Kidney capillary endothelial cell (primary cell): ENCODE measurements at places on chromosomes 4 and X.

DNA sequence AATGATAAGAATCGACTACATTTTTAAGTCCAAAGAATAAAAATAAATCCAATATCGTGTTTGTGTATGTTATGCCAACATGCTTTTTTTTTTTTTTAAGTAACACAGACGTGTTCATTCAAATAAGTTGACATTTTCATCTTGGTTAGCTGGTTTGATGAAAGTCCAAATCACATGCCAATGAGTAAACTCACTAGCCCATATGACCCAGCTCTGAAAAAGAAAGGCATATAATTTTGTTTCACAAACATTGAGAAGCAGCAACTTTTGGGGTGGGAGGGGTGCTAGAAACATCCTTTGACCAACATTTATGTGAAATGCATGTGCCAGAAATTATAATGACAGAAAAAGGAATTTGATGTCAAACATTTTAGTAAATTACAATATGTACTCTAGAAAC, 61.6 kb upstream of the SPP1 start:
- DNase-seq: no peak

DNA sequence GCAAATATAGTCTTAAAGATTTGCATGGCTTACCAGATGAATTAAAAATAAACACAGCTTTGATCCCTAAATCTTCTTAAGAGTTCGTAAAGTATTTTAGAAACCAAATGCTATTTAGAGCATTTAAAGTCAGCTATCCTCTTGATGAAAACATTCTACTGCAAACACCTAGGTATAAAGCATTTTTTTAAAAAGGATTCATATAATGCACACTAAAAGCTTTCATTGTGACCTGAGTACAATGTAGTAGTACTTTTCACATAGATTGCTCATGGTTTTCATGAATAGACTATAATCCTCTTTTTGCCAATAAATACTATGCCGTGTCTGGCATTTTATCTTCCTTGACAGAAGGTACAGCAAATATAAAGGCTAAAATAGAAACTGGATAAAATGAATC, 805.1 kb upstream of the INTU start:
- no peak for DNase-seq

DNA sequence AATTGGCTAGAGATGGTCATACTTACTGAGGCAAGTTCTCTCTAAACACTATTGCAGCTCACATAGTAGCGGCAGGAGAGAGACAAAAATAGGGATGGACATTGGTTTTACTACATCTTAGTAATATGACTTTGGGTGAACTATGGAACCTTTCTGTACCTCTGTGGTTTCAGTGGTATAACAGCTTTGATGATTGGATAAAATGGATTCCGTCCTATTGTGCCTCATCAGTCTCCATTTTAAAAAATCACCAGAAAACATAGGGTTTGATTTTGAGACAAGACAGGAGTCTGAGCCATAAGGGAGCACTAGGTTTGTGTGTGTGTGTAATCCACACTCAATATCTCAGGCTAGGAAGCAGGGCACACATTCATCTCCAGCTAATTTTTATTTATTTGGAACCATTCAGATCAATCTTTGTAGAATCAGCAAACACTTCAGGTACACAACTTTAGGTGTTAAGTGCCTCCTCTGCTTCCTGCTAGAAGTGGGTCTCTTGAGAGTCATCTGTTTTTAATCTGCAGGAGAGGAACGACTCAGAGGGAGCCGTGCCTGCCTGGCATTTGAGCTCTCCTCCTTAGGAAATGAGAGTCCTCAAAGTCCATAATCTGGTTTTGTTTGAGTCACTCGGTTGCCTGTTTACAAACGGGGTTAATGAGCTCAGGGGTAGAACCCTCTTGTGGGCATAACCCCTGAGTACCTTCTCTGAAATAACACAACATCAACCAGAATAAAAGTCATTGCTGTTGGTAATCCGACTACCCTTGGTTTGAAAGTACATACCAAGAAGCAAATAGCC, 238.5 kb upstream of the BOD1L1 start:
- no peak for DNase-seq

DNA sequence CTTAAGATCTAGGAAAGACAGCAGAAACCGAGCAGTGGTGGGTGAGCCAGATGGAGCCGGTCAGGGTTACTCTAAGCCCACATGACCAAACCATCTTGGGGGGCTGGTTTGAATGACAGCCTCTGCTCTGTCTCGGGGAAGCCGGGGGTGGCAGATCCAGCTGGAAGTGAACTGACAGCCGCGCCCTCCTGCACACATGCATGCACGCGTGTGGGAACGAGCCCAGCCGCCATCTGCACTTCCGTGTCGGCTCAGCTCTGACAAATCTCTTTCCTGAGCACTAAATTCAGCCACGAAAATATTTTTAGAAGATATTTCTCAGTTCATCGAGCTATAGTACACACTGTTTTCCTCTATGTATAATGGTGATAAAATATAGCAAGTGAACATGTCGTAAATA, 115.5 kb downstream of the DCTD start:
- DNase-seq: no peak

DNA sequence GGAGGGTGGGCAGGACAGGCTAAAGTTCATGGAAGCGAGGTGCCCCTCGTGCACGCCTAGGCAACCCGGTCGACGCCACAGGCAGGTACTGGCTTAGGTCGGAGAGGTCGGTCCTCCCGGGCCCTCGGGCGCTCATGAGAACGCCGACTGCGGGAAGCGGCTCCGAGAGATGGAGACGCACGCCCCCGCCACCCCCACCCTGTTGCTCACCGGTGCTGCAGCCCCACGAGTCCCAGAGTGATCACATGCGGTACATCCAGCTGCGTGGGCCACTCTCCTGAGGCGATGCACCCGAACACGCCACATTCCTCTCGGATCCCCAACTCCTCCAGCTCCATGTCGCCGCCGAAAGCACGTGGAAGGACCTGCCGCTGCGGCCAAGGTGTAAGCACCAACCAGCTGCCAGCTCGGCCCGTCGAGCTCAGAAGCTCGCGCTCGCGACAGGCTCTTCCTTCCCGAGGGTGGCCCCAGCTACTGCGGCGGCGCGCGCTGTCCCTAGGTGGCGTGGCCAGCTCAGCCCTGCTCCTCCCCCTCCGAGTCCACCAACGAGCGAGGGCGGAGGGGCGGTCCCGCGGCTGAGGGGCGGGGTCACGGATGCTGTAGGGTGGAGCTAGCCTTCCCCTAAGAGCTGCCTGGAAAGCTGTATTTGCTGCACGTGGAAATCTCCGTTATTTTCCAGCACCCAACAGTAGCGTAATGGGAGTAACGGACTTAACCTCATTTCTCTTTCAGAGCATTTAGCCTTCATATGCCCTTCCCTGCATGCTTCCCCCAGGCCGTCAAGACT, at the start of gene PPAT:
PPAT (minus strand) TSS at position 476 of the 787 bp plus-strand sequence; CDS start at position 338, 138 bp downstream.
- DNase-seq: peak; percentile 95

DNA sequence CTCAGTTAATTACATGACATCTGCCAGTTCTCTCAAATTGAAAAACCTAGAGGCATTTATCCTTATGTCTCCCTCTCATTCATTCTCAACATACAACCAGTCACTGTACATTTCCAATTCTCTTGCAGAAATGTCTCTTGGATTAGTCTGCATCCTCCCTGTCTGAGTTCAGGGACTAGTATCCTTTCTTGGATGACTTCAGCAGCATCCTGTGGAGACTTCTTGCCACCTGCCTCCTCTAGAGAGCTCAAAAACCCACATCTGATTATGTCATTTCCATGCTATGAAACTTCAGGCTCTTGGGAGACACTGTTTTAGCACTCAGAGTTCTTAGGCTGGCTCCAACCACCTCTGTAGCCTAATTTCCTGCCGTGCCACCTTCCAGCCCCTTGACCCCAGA, 515.1 kb upstream of the DIPK2B start:
- DNase-seq: peak; percentile 85

- no peak for DNase-seq
Measured at GRCh38 chrX:150058728-150059127, 120.4 kb upstream of the EOLA2 start.

DNA sequence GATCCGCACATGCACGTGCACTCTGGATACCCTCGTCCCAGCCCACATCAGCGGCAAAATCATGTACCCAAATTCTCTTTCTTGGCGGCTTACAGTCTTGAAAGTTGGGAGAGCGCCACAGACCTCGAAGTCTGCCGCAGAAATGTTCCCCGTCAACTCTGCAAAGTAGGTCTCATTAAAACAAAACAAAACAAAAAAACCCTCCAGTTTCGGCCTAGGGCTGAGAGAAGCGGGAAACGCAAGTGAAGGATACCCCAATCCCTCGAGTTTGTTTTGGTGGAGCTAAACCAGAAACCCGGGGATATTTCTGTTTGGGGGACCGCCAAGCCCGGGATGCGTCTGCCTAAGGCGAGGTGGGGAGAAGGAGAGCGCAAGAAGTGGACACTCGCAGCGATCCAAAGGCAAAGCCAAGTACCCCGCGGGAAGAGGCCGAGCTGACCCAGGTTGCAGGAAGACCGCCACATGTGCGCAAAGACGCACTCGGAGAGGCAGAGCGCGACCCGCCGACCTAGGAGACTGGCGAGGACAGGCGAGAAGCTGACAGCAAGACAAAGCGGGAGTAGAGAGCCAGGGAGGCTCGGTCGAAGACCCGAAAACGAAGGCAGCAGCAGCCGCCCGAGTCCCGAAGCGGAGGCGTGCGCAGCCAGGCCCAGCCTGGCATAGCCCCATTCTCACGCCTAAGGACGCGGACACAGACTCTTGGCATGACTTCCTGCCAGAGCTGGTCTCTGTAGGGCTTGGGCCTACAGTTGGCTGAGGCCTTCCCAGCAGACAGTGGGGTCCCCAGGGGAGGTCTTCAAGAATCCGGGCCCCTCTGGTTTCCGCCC, 49.6 kb upstream of the BCOR start:
- DNase-seq: no peak

DNA sequence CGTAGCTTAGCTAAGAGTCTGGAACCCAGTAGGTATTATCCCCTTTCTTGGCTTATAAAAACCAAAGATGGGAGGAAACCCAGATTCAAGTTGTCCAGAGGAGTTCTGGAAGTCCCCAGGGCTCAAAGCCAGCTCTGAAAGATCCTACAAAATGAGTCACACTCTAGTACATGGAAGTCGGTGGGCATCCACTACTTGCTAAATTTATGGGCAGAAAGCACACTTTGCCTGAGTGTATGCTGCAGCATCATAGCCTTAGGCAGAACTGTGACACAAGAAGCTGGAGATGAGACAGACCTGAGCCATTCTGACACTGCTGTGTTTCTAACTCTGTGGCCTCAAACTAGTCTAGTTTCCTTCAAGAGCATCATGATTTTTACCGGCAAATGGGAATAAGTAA, 429.3 kb downstream of the AFF2 start:
- no peak for DNase-seq

DNA sequence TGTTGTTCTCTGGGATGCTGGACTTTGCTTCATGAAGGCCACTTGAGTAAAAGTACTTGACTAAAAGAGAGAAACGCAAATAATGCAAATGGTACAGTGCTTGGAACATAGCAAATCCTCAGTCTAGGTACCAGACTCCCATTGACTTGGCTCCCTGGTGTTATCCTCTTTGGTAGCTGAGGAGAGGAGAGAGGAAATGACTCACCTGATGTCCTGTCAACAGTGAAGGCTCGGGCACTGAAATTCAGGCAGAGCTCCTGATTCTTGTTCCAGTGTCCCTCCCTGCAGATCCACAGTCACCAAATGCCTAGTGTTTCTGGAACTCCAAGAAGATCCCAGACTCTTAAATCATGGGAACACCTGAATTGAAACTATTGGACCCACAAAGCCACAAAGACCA, 22.5 kb upstream of the TCEAL4 start:
- DNase-seq: no peak

GRCh38 chr4:145295547-145295946, 115.2 kb upstream of the OTUD4 start:
- DNase-seq: no peak

DNA sequence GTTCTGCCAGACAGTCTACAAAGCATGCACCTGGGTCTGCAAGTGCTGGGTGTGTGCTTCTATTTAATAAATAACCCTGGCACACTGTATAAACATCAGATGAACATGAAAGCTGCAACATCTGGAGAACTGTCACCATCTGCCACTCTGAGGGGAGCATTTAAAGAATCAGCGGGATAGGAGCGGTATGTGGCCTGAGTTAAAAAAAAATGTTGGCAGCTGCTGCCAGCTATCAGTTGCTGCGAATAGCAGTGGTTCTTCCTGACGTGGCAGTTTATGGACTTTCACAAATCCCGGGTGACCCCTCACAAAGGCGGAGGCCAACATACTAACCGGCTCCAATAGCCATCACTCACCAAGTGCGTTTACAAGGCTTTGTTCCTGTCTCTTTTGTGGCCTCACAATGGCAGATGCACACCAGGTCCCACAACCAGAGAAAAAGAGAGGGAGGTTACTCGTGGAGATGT, 95.1 kb downstream of the RASL11B start:
- DNase-seq: no peak

DNA sequence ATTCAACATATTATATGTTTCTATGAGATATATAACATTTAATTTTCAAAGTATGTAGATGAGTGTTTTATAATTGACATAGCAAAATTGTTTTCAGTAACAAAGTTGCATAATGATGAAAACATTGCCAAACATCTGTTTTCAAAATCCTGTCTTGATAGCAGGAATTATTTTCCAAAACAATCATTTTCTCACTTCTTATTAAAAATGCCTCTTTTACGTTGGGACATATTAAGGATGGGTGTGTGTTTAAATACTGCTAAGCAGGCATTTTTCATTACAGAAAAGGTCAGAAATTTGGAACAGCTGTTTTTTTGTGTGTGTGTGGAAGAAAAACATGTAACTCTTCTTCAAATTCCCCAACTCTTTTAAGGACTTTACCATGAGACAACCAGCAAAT, 452.0 kb downstream of the SPRY1 start:
- no peak for DNase-seq

DNA sequence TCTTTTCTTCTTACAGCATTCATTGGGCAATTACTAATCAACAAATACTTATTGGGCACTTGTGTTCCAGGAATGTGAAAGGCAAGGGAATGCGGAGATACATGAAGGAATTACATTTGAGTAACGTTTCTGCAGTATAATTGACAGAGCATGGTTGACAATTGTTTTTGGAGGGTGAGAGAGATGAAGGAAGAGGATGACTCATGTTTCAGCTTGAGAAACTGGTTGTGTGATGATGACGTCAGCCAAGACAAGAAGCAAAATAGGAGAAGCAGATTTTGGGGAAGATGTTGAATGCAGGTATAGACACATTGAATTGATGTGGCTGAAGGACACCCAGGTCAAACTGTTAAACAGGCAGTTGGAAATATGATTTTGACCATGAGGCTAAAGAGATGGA, 8.0 kb upstream of the CPEB2 start:
- DNase-seq: no peak

GRCh38 chr4:93912146-93912545, 83.6 kb downstream of the ATOH1 start:
- no peak for DNase-seq

DNA sequence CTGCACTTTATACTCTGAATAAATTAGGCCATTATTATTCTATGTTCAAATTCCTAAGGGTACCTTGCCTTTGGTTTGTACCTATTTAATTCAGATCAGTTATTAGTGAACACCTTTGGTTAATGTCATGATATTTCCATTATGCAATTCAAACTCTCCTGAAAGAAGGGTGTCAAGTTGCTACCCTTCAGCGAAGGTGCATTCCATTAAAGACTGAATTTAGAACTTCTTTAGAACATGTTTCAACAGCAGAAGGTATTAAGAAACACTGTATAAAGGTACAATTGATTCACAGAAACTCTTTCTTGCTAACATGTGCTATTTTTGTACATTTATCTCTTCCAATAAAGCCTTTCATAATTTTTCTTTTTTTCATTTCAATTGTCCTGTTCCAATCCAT, 1545.4 kb upstream of the PCDH10 start:
- no peak for DNase-seq
